Activated T-helper 1 cell treated with anti-CD3 and anti-CD28 coated beads, Interleukin-12 subunit alpha, Interleukin-12 subunit beta, Interleukin-2, Interleukin-4 antibody, amounts not matched to agents 30 ng/mL and 10 ng/mL and 1 ng/mL, durations not matched to agents 14 hours and 24 hours and 36 hours (primary cell): ENCODE measurements at places on chromosomes 4 and X. TPM values are rescaled to one million over a fixed set of nuclear protein-coding genes. Genes with fewer than 3 reads are reported as not detected.

GRCh38 chr4:176546975-176547374, 227.2 kb downstream of the SPCS3 start:
- H3K4me3 ChIP-seq = no peak overlapping the region
- no peaks in the 10 kb centered on the region for H3K4me1 ChIP-seq
- H3K27ac ChIP-seq = no peak overlapping the region
- H3K27me3 ChIP-seq = no peaks in the 10 kb centered on the region

Gene LRP2BP
- 0.42 and 0.47 TPM in 2 replicates for total RNA-seq

Gene CFP
- 2.3 and 4.9 TPM in 2 replicates for total RNA-seq

- no peak for DNase-seq
- no peaks in the 10 kb centered on the region for H3K4me1 ChIP-seq
- H3K27ac ChIP-seq = no peak overlapping the region
- H3K27me3 ChIP-seq = no peaks in the 10 kb centered on the region
Measured at GRCh38 chrX:53305996-53306937, 24.9 kb upstream of the IQSEC2 start.

GRCh38 chrX:39399387-39399786, 598.1 kb downstream of the MID1IP1 start:
- H3K4me3 ChIP-seq = no peak overlapping the region
- H3K4me1 ChIP-seq = no peaks in the 10 kb centered on the region
- no peak overlapping the region for H3K27ac ChIP-seq

DNA sequence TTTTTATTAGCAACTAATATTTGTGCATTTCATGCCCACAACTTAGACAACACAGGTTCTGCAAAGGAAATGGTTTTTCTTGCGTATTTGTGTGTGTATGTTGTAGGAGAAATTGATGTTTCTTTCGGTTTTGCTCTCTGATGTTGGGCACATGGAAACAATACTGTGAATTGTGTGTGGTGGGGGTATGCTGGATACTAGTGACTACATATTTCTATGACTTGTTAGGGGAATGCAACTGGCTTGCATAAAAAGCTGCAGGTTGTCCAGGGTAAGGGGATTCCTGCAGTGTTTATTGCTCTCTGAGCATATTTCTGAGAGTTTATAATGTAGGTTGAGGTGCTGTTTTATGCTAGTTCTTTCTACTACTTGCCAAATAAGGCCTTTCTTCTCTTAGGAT, 11.6 kb downstream of the DLG3 start:
- peaks cover 38% of the 10 kb centered on the region for H3K4me1 ChIP-seq
- peak overlapping the region; percentile 93 for H3K4me3 ChIP-seq
- peaks cover 13% of the 10 kb centered on the region for H3K36me3 ChIP-seq
- no peaks in the 10 kb centered on the region for H3K27me3 ChIP-seq

DNA sequence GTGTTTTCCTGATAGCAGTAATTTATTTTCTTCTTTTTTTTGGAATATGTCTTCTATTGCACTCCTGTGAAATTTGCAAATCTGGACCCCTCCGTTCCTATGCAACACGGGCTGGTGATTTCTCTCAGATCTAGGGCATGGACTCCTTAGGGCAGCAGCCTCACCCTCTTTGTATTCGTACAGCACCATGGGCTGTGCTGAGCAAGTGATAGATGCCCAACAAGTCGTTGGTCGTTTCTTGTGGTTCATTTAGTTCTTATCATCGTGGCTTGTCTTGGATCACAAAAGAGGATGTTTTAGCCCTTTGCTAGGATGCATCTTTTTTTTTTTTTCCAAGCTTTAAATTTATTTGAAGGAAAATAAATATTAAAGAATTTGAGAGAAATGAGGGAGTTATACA, 82.1 kb downstream of the ARHGAP10 start:
- H3K36me3 ChIP-seq = peaks cover 4% of the 10 kb centered on the region
- H3K4me1 ChIP-seq = peaks cover 25% of the 10 kb centered on the region
- no peak overlapping the region for H3K4me3 ChIP-seq
- no peak overlapping the region for H3K27ac ChIP-seq
- H3K27me3 ChIP-seq = peaks cover 2% of the 10 kb centered on the region

Gene NR3C2
- total RNA-seq = 0.24 and 0.29 TPM in 2 replicates
